ENCODE measurements at places on chromosomes 16 and 17.

GRCh38 chr17:70365091-70365583 lies 195.8 kb downstream of the KCNJ2 start:
- DNase-seq: no peak

- DNase-seq: no peak
These were observed 17.4 kb downstream of the USP22 start for GRCh38 chr17:21025451-21025850.

DNA sequence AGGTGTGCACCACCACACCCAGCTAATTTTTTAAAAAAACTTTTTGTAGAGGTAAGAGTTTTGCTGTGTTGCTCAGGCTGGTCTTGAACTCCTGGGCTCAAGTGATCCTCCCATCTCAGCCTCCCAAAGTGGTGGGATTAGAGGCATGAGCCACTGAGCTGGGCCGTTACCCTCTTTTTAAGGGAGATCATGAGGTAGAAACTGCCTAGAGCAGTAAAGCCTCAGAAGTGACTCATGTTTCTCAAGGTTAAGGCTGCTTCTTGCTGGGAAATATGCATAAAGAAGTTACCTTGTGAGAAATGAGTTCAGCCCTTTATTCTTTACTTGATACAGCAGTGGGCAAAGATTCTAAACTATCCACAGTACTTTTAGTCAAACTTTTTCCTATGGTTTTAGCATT lies 38.2 kb downstream of the GRB2 start:
- DNase-seq: no peak

GRCh38 chr17:57257895-57258851 lies 1.9 kb downstream of the MSI2 start:
- DNase-seq: no peak

GRCh38 chr16:1870365-1871082 lies 1.4 kb downstream of the MEIOB start:
- DNase-seq: no peak

GRCh38 chr17:3503285-3503684 lies 27.5 kb downstream of the ASPA start:
- DNase-seq: no peak

GRCh38 chr17:77601054-77601979 lies 357.2 kb upstream of the TNRC6C start:
- no peak for DNase-seq

DNA sequence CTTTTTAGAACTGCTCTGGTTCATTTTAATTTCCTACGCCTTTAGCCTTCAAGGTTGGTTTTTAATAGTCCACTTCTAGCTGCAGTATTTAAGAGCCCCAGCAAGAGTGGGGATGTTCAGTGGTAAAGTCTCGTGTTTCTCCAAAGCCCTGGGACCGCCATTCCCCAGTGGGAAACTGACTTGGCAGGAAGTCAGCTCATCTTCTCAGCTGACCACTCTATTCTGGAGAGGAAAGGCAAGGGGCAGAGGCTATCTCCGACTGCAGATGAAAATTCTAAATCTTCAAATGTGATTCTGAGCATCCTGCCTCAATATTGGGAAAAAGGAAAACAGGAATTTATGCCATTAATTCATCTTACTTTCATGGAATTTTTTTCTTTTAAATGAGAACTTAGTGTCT lies 35.5 kb downstream of the HS3ST3B1 start:
- DNase-seq: no peak

DNA sequence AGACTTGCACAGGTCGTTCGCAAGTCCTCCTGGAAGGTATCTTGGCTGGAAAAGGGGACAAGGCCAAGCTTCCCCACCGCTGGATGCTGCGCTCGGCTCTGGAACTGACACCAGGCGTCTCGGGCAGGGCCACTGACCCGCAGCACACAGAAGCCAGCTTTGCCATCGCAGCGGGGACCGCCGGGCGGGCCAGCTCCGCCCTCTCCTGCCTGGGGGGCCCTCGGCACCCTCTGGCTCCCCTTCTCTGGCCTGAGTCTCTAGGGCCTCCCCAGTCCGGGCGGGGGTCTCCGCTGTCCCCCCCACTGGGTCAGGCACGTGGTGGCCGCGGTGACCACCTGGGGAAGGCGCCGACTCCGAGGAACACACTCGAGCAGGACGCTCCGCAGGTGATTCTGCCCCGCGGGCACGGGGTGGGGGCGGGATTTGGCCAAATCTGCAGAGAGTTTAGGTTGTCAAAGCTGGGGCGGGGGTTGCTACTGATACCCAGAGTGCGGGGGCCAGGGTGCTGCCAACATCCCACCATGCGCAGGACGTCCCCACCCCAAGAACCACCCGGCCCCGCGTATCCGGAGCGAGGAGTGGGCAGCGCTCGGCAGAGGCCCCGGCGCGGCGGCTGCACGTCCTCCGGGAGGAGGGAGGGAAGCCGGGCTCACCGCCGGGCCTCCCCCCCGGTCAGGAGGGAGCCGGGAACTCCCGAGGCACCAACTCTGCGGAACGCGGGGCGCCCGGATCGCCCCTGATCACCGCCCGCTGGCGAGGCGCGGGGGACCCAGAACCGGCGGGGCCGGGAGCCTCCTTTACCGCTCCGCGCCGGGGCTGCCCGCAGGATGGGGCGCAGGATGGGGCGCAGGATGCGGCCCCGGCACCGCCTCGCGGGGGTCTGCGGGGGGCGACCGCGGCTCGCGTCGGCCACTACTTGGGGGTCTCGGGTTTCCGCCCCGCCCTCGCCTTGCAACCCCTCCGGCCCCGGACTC lies 744 bp upstream of the METRNL start:
- no peak for DNase-seq

DNA sequence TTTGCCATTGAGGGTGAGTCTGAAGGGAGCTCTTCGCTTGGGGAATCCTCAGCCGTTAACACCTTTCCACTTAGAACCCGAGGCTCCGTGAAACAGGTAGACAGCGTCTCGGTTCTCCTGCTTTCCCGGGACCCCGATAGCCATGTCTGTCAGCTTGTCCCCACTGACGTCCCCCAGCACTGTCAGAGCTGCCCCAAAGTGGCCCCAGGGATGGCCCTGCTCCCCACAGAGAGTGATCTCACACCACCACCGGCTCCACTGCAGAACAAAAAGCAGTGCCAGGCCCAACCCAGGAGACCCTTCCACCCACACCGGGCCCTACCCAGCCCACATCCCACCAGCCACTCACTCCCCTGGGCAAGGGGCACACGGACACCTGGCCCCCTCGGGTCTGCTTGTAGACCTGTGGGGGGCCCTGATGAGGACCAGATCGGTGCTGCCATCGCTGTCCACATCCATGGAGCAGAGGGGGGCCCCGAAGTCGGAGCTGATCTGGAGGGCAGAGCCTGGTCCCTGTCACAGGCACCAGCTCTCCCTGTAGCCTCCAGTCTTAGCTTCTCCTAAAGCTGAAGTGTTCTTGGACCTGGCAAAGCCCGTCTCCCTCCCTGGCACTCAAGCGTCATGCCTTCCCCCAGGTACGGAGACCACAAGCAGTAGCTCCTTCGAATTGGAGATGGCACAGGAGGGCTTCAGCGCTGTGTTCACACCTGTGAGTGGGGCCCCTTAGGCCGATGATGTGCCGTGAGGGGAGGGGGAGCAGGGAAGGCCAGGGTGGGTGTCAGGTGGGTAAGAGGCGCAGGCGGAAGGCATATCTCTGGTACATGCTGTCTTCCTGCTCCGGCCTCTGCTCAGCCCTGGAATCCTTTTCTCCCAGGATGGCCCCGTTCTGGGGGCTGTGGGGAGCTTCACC lies 6.5 kb downstream of the ITGAX start:
- DNase-seq: no peak

DNA sequence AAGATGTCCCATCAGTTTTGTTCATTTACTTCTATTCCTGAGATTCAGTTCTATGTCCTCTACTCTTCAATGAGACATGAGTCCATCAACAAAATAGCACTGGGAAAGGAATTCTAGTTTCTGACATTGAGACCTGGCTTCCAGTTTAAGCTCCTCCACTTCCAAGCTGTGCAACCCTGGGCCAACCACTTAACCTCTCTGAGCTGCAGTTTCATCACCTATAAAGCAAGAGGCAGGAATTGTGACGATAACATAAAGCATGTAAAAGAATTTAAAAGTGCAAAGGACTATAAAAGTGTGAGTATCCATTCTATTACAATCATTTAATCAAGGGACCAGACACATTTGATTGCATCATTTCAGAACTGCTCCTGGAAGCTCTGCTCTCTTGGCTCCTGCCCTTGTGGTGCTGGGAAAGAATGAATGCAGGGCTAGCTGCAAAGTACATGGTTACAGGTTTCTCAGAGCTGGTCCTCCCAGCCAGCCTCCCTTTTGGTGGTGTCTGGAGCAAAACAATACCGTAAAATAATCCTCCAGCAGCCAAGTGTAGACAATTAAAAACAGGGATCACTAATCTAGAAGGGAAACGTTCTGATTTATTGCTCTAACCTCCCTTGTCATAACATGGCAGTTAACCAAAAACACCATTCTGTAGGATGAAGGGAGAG lies 113.9 kb downstream of the VPS53 start:
- no peak for DNase-seq

GRCh38 chr16:86664522-86665318 lies 86.4 kb downstream of the FOXL1 start:
- DNase-seq: no peak

- DNase-seq: no peak
These were observed 6.6 kb downstream of the KCNAB3 start for GRCh38 chr17:7922845-7923628.

- no peak for DNase-seq
These were observed 44.6 kb upstream of the ADCY9 start for GRCh38 chr16:4160658-4161430.

- no peak for DNase-seq
These were observed 208.2 kb upstream of the CHMP6 start for GRCh38 chr17:80783486-80783885.

- DNase-seq: no peak
These were observed 2.8 kb upstream of the NAGPA start for GRCh38 chr16:5036228-5037156.

GRCh38 chr16:49491771-49492761 lies 118.5 kb downstream of the C16orf78 start:
- DNase-seq: no peak

DNA sequence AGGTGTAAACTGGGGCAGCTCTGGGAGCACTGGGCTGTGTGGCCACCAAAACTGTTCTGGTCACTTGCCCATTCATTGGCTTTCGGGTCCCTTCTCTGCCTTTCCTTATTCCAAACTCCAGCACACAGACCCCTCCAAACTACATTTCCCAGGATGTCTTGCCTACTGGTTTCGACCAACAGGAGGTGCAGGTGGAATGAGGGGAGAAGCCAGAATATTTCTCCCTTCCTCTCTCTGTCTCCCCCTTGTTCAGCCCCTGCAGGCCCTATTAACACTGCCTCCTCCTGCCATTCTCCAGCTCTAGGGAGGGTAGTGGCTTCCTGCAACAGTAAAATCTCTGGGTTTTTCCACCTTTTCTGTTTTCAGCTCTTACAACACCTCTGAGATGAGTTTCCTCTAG lies 13.2 kb upstream of the NAGPA start:
- DNase-seq: no peak

- DNase-seq: no peak
These were observed 5.2 kb upstream of the SYNRG start for GRCh38 chr17:37614391-37614790.
